ENCODE measurements at places on chromosomes 13 and 19. TPM values are rescaled to one million over a fixed set of nuclear protein-coding genes. Genes with fewer than 3 reads are reported as not detected.

GRCh38 chr13:51683597-51683996 lies 99.3 kb downstream of the WDFY2 start:
- DNase-seq = no peak

GRCh38 chr13:98349731-98350305 lies 172.7 kb upstream of the RNF113B start:
- DNase-seq = no peak

Gene SPIB
- polyA plus RNA-seq = 0.79 TPM

Gene AKAP8L
- 110 TPM for polyA plus RNA-seq
